ENCODE measurements at places on chromosomes 6 and 20.
A peak's percentile ranks its signal among the peaks of the same experiment; 100 is the strongest.

- DNase-seq: no peak
Observed at GRCh38 chr6:122020588-122021264, 378.7 kb upstream of the HSF2 start.

- DNase-seq: no peak
Observed at GRCh38 chr20:62917720-62918119, 8.6 kb downstream of the DIDO1 start.

GRCh38 chr6:160005861-160006540 lies 37.1 kb downstream of the IGF2R start:
- DNase-seq: no peak

- peak; percentile 50 for DNase-seq
Observed at GRCh38 chr6:106103728-106104109, 17.6 kb downstream of the PRDM1 start.

Measured in effector memory CD8-positive, alpha-beta T cell (primary cell).